ENCODE measurements at places on chromosomes 6 and 20.

- peak overlapping the region; percentile 74 for H3K27ac ChIP-seq
- peaks cover 4% of the 10 kb centered on the region for H3K4me1 ChIP-seq
- H3K27me3 ChIP-seq = no peaks in the 10 kb centered on the region
- no peak overlapping the region for H3K4me3 ChIP-seq
- no peak for DNase-seq
These were observed 55.2 kb downstream of the PTPN1 start for GRCh38 chr20:50565383-50565782.

- no peak for DNase-seq
- peaks cover 32% of the 10 kb centered on the region for H3K4me1 ChIP-seq
- no peak overlapping the region for H3K4me3 ChIP-seq
- no peak overlapping the region for H3K27ac ChIP-seq
- H3K27me3 ChIP-seq = no peaks in the 10 kb centered on the region
These were observed 330.0 kb downstream of the ZFAND3 start for GRCh38 chr6:38149531-38149930.

DNA sequence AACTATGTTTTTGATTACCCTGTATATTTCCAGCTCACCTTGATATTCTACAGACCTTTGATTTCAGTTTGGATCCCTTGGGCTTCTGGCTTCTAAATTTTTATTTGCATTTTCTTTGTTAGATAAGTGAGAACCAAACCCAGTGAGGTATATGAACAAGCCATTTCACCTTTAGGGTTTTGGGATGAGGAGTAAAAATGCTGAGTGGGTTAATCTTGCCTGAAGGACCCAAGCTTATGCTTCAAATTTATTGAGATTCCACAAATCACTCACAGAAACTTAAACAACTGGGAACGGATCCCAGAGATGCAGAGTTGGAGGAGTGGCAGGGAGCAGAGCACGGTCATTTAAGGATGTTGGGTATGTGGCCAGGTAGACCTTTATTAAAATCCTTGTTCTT, 263.3 kb upstream of the BMP2 start:
- H3K4me1 ChIP-seq = no peaks in the 10 kb centered on the region
- H3K27ac ChIP-seq = no peak overlapping the region
- H3K36me3 ChIP-seq = no peaks in the 10 kb centered on the region
- no peak overlapping the region for H3K4me3 ChIP-seq

- no peak overlapping the region for H3K27ac ChIP-seq
- H3K4me1 ChIP-seq = no peaks in the 10 kb centered on the region
- DNase-seq = no peak
These were observed 233.6 kb upstream of the BMP2 start for GRCh38 chr20:6533761-6534479.

DNA sequence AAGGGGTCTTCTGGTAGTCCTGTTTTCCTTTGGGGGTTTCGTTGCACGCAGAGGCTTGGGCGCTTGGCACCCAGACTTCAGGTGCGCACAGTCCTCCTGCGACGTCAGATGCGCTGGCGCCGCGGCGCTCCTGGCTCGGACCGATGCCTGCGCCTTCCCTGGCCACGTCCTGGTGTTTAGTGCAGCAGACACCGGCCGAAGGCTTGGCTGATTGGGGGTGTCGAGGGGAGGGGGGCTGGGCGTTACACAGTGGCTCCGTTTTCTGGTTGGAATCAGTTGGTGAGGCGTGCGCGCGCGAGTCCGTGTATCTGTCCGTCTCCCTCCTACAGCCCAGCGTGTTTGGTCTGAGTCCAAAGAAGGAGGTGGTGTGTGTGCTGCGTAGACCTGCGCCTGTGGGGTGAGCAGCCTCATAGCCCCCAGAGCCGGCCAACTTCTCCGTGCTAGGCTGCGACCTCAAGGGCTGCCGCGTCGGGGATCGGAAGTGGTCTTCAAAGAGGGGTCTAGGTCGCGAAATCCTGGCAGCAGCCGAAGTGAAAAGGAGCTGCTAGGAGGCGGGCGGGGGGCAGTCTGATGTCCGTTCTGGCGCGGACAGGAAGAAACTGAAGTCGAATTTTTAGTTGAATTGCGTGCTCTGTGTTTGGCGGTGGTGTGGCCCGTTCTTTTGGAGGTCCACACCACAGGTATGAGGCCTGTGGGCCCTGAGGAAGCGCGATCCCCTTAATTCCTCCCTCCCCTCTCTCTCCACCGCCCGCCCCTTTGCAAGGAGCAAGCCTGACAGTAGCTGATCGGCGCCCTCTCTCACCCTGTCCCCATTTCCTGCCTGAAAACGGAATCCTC, 1.5 kb downstream of the SYNDIG1 start:
- DNase-seq = peak; percentile 40
- no peaks in the 10 kb centered on the region for H3K36me3 ChIP-seq
- peaks cover 16% of the 10 kb centered on the region for H3K4me1 ChIP-seq
- H3K27ac ChIP-seq = no peak overlapping the region
- peak overlapping the region; percentile 46 for H3K4me3 ChIP-seq

DNA sequence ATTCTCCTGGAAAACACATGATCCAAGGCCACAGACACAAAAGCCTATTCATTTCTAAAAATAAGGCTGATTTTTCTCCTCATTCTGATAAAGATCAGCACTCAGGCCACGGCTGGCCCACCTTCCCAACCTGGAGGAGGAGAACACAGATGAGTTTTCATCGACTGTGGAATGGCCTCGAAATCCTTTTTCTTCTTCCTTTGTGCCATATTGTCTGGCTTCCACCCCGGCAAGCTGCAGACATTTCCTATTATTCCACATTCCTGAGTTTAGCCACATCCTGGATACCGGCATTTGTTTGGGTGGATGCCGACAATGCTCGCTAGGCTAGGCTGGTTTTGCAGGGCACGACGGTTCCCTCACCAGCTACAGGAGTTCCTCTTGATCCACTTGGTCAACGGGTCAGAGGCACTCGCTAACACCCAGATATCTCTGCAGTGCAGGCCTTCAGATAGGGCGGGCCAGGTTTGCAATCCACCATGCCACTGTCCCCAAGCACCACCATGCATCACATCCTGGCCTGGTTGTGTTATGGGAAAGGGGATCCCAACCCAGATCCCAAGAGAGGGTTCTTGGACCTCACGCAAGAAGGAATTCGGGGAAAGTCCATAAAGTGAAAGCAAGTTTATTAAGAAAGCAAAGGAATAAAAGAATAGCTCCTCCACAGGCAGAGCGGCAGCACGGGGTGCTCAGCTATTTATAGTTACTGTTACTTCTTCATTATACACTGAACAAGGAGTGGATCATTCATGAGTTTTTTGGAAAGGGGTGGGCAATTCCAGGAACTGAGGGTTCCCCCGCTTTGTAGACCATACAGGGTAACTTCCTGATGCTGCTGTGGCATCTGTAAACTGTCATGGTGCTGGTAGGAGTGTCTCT, 4.2 kb upstream of the CTSZ start:
- peaks cover 19% of the 10 kb centered on the region for H3K27me3 ChIP-seq
- H3K27ac ChIP-seq = no peak overlapping the region
- no peak overlapping the region for H3K4me3 ChIP-seq
- no peaks in the 10 kb centered on the region for H3K36me3 ChIP-seq
- no peak for DNase-seq
- H3K4me1 ChIP-seq = peaks cover 49% of the 10 kb centered on the region

GRCh38 chr6:44051515-44051914, 75.7 kb downstream of the MRPL14 start:
- no peak overlapping the region for H3K4me3 ChIP-seq
- H3K36me3 ChIP-seq = no peaks in the 10 kb centered on the region
- DNase-seq = no peak
- H3K27me3 ChIP-seq = no peaks in the 10 kb centered on the region
- H3K4me1 ChIP-seq = no peaks in the 10 kb centered on the region

DNA sequence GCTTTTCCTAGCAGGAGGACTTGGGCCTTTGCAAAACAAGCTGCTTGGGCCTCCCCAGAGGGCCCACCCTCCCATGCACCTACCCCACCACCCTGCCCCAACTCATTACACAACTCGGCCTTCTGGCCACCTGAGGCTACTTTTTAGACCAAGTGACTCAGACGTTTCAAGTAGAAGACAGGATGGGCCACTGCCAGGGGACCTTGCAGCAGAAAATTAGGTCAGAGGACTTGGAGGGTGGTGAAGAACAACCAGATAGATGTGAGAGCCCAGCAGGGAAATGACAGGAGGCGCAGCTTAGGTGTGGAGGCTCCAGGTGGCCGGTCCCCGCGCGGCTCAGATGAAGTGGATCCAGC, 1.4 kb downstream of the PPP1R3D start:
- no peak for DNase-seq
- H3K36me3 ChIP-seq = peaks cover 2% of the 10 kb centered on the region
- no peak overlapping the region for H3K27ac ChIP-seq
- H3K4me3 ChIP-seq = no peak overlapping the region

DNA sequence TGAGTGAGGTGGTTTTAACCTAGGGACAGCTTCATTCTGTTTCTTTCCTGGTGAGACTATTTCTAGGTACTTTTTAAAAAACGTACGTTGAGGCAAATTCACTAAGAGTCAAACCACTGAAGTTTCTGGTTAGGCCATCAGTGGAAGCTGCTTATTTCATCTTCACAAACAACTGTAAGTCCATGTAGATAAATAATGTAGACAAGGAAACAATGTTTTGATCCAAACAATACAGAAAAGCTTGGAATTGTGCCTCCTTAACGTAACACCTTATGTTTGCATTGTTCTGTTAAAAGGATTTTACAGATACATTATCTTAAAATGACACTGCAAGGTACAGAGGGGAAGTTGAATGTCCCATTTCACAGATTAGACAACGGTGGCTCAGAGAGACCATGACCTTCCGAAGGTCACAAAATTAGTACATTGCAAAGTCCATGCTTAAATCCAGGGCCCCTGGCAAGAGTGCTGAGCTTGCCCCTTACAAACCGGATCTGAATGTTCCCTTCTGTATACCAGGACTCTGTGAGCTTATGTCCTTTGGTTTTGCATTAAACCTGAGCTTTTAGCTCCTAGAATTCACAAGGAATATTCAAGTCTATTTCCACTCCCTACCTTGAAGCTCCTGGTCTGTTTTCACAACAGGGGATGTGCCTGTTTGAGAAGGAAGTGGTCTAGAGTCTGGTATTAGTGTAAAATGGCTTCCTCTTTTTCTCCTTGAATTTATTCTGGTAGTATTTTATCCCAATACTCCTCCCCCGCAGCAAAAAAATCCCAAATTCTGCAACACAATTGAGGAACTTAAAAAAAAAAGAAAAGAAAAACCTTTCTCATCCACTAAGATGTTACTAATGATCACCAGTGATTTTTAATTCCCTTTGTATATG, 28.9 kb upstream of the ZNF217 start:
- no peak overlapping the region for H3K4me3 ChIP-seq
- H3K27me3 ChIP-seq = no peaks in the 10 kb centered on the region
- peaks cover 25% of the 10 kb centered on the region for H3K4me1 ChIP-seq

GRCh38 chr20:39627765-39628164, 665.6 kb downstream of the DHX35 start:
- H3K36me3 ChIP-seq = no peaks in the 10 kb centered on the region
- no peaks in the 10 kb centered on the region for H3K27me3 ChIP-seq
- no peak overlapping the region for H3K27ac ChIP-seq
- H3K4me3 ChIP-seq = no peak overlapping the region
- no peak for DNase-seq

DNA sequence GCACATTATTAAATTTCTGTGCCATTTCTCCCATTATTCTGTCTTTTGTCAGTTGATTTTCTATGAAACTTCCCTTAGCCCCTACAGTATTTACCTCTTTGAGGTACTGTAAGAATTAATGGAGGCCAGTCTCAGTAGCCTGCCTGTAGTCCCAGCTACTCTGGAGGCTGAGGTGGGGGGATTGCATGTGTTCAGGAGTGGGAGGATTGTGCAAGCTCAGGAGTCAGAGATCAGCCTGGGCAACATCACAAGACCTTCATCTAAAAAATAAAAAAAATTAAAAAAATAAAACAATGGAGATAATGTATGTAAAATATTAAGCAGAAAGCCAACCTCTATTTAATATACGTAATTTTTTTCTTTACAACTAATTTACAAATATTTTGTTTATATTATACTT, 77.8 kb downstream of the OR2B2 start:
- no peak overlapping the region for H3K4me3 ChIP-seq
- DNase-seq = no peak
- H3K27ac ChIP-seq = peak overlapping the region; percentile 34
- no peaks in the 10 kb centered on the region for H3K27me3 ChIP-seq
- H3K36me3 ChIP-seq = no peaks in the 10 kb centered on the region
- peaks cover 25% of the 10 kb centered on the region for H3K4me1 ChIP-seq

DNA sequence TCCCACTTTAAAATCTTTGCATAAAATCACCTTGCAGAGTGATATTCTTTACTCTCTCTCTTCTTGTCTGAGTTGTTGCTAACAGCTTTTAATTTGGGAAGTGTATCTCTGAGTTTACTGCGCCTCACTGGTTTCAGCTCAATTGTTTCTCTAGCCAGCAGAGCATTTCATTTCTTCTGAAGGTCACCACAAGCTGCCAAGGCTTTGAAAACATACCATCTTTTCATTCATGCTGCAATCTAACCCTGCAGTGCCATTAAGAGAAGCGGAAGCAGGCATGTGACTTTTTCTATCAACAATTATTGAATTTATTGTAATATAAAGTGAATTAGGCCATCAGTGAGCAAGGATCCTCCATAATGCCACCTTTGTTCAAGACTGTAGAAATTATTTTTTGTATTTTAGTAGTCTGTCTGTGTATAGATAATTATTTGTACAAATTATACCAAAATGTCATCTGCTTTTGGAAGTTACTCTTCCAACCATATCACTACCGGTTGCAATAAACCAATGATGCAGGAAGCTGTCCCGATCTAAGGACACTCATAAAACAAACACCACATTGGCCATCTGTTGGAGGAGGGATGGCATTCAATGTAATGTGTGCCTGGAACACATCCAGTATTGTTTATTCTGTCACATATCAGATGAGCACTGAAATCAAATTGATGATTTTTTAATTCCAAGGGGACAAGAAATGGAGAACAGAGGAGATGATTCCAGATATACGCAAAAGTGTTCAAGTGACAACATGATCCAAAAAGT, 26.8 kb downstream of the HS3ST5 start:
- no peaks in the 10 kb centered on the region for H3K36me3 ChIP-seq
- no peak overlapping the region for H3K4me3 ChIP-seq
- DNase-seq = no peak
- no peaks in the 10 kb centered on the region for H3K4me1 ChIP-seq
- no peaks in the 10 kb centered on the region for H3K27me3 ChIP-seq

DNA sequence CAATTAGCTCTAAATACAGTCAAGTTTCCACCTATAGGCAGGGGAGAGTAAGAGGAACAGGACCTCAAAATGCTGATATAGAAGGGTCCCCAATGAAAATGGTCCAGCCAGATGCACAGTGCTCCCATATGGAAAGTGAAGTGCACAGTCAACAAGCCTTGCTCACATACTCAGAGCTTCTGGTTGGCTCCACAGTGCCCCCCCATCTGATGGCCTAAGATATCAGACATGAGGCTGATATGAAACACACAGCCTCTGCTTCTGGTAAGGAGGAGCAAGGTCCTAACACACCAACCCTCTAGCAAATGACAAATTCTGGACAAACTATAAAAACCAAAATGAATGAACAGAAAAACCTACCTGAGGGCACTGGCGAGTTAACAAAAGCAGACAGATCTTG, 111.4 kb upstream of the EMILIN3 start:
- H3K27ac ChIP-seq = no peak overlapping the region
- no peak for DNase-seq
- H3K4me1 ChIP-seq = no peaks in the 10 kb centered on the region
- H3K27me3 ChIP-seq = no peaks in the 10 kb centered on the region

- no peaks in the 10 kb centered on the region for H3K27me3 ChIP-seq
- peaks cover 8% of the 10 kb centered on the region for H3K4me1 ChIP-seq
- peaks cover 3% of the 10 kb centered on the region for H3K36me3 ChIP-seq
- no peak overlapping the region for H3K4me3 ChIP-seq
These were observed 112.0 kb downstream of the BACH2 start for GRCh38 chr6:90184334-90185298.
